Adrenal gland (tissue), 19 donors: ENCODE measurements at places on chromosomes 7 and 10. TPM values are rescaled to one million over a fixed set of nuclear protein-coding genes. Genes with fewer than 3 reads are reported as not detected.
A peak's percentile ranks its signal among the peaks of the same experiment; 100 is the strongest.

Gene HOXA2
- total RNA-seq, result 1.1 TPM

Gene RSPH10B
- 7.0 TPM for total RNA-seq

Gene TIAL1
- 99.7 TPM for total RNA-seq

Gene GHRHR
- total RNA-seq, result not detected

DNA sequence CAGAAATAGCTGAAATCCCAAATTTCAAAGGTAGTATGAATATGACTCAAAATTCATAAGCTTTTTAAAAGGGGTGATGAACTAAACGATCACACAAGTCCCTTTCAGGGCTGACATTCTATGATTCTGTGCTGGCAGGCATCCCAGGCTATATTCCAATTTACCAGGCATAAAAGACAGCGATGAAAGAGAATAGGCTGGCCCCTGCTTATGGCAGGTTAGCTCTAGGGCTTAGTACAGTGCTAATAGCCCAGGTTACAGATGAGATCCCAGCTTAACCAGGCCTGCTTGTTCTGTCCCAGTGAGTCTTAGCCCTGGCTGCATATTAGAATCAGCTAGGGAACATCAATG is 56.4 kb downstream of the CDHR3 start:
- no peak for DNase-seq

DNA sequence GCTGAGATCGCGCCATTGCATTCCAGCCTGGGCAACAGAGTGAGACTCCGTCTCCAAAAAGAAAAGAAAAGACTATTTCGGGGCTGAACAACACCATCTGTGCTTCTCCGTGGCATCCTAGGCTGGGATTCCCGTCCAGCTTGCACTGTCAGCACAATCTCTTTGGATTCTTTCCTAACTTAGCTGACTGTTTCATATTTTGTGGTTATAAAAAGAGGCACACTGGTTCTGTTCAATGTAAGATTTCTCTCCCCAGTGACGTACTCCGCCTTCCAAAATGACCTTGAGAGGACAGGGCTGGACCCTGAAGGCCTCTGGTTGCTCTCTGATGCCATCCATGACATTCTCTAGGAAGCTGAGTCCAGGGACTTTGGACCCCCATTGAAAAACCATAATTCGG is 8.8 kb downstream of the ZNHIT1 start:
- DNase-seq, result no peak

- no peak for DNase-seq
Observed at GRCh38 chr10:22637491-22637890, 76.9 kb downstream of the PIP4K2A start.

GRCh38 chr7:44515590-44516268 is 25.3 kb upstream of the NUDCD3 start:
- no peak for DNase-seq

GRCh38 chr10:12806228-12807095 is 195.1 kb downstream of the CCDC3 start:
- DNase-seq, result no peak

GRCh38 chr10:126504761-126505112 is 116.5 kb upstream of the ADAM12 start:
- no peak for DNase-seq

DNA sequence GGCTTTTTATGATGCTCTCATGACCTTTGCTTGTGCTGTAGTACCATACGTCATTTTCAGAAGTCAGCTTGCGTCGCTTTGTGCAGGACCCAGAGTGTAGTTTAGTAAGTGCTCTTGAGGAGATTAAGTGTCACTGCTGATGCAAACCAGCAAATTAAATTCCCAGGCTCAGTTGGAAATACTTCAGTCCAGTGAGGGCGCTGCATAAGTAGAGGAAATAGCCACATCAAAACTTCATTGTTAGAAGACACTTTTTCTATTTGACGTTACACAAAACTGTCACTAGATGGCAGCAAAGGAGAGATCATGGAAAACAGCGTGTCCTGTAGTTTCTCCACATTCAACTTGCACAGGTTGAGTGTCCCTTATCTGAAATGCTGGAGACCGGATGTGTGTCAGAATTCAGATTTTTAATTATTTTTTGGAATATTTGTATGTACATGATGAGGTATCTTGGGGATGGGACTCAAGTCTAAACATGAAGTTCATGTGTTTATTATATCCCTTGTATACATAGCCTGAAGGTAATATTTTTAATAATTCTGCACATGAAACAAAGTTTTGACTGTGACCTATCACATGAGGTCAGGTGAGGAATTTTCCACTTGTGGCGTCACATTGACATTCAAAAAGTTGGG is 7.9 kb downstream of the ZNF22 start:
- peak; percentile 65 for DNase-seq

DNA sequence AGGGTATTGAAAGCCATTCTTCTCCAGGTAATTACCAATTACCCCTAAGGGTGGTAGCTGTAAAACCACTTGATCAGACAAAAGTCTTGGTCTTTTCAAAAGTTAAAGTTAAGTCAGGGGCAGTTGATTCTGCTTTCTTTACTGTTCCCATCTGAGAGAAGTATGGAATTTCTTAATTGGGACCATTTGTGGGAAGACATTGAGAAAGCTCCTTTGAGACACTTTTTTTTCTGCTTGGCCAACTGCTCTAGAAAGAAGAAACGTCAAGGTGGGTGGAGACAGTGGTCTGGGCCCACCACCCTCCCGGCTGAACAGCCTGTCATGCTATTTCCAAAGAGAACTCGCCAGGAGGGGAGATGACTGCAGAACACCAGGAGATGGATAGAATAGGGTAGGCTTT is 45.3 kb downstream of the WNT2 start:
- no peak for DNase-seq

- no peak for DNase-seq
Observed at GRCh38 chr7:28703037-28703765, 254.9 kb downstream of the TRIL start.
